Activated CD8-positive, alpha-beta memory T cell treated with anti-CD3 and anti-CD28 coated beads, Interleukin-2, amount 50 U/mL, for 48 hours (primary cell): ENCODE measurements at places on chromosomes 7 and 10.

DNA sequence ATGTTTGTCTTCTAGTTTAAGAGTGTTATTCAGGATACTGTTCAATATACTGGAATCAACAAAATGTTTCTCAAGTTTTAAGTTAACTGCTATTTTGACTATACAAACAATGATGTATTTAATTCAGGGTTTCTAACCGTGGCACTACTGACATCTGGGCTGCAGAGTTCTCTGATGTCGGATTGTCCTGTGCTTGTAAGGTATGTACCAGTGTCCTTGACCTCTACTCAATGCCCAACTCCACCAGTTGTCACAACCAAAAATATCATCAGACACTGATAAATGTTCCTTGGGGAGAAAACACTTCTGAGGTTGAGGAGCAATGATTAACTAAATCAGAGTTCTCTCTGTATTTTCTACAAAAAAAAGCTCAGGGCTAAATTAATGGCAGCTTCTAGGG lies 301.5 kb downstream of the PARD3 start:
- no peak for DNase-seq

DNA sequence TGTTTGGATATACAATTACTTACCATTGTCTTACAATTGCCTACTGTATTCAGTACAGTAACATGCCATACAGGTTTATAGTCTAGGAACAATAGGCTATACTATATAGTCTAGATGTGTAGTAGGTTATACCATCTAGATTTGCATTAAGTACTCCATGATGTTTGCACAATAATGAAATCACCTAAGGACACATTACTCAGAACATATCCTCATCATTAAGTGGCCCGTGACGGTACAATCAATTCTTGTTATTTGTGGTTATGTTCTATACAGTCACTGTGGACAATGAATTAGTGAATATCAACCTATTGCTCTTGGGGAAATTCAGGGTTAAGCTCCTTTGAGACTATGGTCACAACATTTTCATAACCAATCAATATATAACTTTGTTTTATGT lies 75.6 kb downstream of the MICU1 start:
- no peak for DNase-seq

DNA sequence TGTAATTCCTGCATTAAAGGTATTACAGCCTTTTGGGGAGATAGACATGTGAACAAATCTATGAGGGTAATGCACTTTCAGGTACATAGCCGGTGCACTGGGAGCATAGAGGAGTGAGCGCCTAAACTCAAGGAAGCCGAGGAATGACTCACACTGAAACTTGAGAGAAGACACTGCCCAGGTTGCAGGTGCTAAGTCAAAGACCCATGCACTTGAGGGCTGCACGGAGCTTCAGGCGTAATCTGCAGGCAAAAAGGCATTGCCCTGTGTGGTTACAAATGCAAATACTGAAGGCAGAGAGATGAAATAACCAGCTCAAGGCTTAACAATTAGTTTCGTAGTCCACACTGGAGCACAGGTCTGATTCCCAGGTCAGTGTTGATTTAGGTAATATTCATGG lies 51.0 kb upstream of the OSBPL3 start:
- no peak for DNase-seq

DNA sequence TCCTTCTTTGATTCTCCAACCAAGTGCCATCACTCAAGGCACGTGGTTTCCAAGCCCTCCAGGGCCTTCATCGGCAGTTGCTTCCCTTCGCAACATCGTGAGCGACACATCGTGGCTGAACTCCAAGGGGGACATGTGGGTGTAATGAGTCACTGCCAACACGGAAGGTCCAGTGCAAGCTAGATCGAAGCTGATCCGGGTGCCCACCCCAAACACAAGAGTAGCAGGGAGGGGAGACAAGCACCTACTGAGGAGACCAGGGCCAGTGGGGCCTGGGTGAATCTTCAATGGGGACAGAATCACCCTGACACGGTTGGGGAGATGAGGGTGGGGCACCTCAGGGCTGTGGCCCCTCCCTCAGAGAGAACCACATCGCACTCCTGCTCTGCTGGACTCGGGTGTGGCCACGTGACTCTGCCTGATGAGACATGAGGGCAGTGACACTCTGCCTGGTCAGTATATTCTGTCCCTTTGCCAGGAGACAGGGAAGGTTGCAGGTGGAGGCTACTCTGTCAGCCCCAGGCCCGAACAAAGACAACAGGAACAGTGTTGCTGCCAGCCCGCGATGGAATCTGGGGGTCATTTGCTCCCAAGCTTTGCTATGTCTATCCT lies 36.8 kb upstream of the HSPA12A start:
- no peak for DNase-seq

DNA sequence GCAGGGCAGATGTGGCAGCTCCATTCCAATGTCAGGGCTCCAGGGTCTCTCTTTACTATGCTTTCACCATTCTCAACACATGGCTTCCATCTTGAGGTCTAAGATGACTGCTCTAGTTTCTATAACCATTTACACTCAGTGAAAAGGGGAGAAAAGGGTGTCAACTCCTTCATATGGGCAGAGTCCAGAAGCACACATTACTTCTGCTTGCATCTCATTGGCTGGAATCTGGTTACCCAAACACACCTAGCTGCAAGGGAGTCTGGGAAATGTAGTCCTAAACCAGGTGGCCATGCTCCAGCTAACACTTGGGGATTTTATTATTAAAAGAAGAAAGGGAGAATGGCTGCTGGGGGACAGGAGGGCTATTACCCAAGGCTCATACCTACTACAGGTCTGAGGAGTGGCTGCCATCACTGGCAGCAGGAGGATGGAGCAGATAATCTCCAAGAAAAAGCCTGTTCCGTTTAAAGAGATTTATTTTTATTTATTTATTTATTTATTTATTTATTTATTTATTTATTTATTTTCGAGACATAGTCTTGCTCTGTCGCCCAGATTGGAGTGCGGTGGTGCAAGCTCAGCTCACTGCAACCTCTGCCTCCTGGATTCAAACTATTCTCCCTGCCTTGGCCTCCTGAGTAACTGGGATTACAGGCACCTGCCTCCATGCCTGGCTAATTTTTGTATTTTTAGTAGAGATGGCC lies 29.1 kb upstream of the LBX1 start:
- no peak for DNase-seq

GRCh38 chr7:111004310-111004901 lies 86.5 kb upstream of the LRRN3 start:
- DNase-seq: no peak

DNA sequence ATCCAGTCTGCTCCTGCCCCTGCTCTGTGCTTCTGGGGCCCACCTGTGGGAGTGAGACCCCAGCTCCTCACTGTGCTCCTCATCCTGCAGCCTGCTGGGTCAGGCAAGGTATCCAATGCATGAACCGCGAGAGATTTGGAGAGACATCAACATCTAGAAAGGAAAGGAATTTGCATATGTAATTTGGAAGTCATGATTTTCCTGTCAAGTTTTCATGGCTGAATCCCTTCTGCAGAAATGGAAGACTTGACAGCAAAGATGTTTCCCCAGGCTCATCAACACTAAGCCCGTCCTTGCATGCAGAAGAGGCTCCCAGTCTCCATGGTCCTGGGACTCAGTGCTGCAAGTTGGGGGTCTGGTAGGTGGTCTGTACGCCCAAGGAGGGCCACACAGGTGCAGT lies 176.9 kb upstream of the GRB10 start:
- DNase-seq: no peak

- no peak for DNase-seq
These were observed 11.7 kb downstream of the NOBOX start for GRCh38 chr7:144391823-144392255.

DNA sequence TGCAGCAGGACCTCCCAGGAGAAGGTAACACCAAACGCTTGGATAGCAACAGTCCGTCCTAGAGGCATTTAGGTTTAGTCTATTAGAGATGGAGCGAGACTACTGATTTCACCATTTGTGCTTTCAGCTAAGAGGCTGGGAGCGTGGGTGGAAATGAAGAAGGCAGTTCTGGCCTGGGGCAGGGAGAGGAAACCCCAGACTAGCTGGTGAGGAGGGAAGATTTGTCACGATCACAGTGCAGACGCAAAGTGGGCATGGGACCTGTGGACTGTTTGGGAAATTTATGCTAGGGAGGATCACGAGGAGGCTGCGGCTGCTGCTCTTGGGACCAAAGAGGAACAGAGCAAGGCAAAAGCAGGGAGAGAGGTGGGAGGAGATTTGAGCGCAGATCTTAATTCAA lies 130.4 kb upstream of the AOAH start:
- DNase-seq: no peak
